ENCODE measurements at places on chromosomes 1 and 21. TPM values are rescaled to one million over a fixed set of nuclear protein-coding genes. Genes with fewer than 3 reads are reported as not detected.

- no peak overlapping the region for H3K27ac ChIP-seq
- peak; percentile 57 for DNase-seq
- no peaks in the 10 kb centered on the region for H3K36me3 ChIP-seq
- no peak overlapping the region for H3K4me3 ChIP-seq
- H3K4me1 ChIP-seq, result no peaks in the 10 kb centered on the region
These were observed 221.8 kb downstream of the NTNG1 start for GRCh38 chr1:107362468-107363140.

- H3K27me3 ChIP-seq, result peaks cover 6% of the 10 kb centered on the region
- DNase-seq, result no peak
- H3K4me1 ChIP-seq, result peaks cover 37% of the 10 kb centered on the region
These were observed 17.5 kb upstream of the COL18A1 start for GRCh38 chr21:45387506-45387905.

- no peak within 1 kb of the TSS for H3K4me3 ChIP-seq
- H3K27me3 ChIP-seq, result no peaks in the 10 kb centered on the region
These were observed at the start of gene S100A9 for GRCh38 chr1:153357853-153358690. Gene S100A9 (plus strand): TSS chr1:153357854. CDS start chr1:153358284, 430 bp downstream.

DOCK7 gene
- total RNA-seq, result 43.8 TPM

DNA sequence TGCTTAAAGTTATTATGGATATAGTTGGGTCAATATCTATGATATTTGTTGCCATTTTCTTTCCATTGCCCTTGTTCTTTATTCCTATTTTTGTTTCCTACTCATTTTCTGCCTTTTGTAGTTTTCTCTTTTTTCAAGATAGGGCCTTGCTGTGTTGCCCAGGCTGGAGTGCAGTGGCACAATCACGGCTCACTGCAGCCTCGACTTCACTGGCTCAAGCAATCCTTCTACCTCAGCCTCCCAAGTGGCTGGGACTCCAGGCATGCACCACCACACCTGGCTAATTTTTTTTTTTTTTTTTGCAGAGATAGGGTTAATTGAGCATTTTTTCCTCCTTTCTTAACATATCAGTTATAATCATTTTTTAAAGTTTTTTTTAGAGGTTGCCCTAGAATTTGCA is 92.7 kb downstream of the TOMM20 start:
- H3K27me3 ChIP-seq, result no peaks in the 10 kb centered on the region
- no peak overlapping the region for H3K4me3 ChIP-seq

CHRM3 gene
- total RNA-seq, result 2.5 TPM

GRCh38 chr1:205577874-205578658 is 53.7 kb downstream of the ELK4 start:
- H3K4me1 ChIP-seq, result peaks cover 9% of the 10 kb centered on the region
- H3K36me3 ChIP-seq, result no peaks in the 10 kb centered on the region
- peaks cover 28% of the 10 kb centered on the region for H3K27me3 ChIP-seq
- no peak overlapping the region for H3K4me3 ChIP-seq

DNA sequence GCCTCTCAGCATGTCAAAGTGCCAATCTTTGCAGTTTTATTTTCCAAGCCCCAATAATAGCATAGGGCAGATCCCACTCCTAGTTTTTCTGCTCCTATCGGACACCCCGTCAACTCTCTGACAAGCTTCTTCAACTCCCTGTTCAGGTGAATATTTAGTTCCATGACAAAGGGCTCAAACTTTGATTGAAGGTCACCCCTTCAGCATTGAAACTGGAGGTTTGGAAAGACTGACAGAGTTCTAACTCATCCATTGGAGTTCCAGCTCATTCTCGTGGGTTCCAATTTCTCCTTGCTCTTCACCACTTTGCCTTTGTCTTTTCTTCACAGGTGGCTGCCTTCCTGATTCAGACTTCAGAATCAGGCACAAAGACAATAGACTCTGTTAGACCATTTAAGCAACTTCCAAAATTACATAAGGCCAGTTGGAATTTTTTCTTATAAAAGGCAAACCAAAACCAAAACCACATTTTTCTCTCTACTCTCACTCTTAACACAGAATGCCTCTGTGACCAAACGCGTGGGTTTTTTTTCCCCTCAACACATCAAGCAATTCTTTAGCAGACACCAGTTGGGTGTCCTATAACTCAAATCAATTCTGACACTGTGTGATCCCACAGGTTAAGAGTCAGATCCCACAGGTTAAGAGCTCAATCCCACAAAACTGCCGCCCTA is 169.3 kb upstream of the USP25 start:
- H3K27ac ChIP-seq, result no peak overlapping the region
- H3K4me1 ChIP-seq, result no peaks in the 10 kb centered on the region
- DNase-seq, result no peak
- H3K4me3 ChIP-seq, result no peak overlapping the region
- no peaks in the 10 kb centered on the region for H3K36me3 ChIP-seq

GRCh38 chr1:22870201-22870871 is 102.3 kb downstream of the LACTBL1 start:
- H3K27me3 ChIP-seq, result peaks cover 2% of the 10 kb centered on the region
- no peak overlapping the region for H3K4me3 ChIP-seq
- peak; percentile 63 for DNase-seq

DNA sequence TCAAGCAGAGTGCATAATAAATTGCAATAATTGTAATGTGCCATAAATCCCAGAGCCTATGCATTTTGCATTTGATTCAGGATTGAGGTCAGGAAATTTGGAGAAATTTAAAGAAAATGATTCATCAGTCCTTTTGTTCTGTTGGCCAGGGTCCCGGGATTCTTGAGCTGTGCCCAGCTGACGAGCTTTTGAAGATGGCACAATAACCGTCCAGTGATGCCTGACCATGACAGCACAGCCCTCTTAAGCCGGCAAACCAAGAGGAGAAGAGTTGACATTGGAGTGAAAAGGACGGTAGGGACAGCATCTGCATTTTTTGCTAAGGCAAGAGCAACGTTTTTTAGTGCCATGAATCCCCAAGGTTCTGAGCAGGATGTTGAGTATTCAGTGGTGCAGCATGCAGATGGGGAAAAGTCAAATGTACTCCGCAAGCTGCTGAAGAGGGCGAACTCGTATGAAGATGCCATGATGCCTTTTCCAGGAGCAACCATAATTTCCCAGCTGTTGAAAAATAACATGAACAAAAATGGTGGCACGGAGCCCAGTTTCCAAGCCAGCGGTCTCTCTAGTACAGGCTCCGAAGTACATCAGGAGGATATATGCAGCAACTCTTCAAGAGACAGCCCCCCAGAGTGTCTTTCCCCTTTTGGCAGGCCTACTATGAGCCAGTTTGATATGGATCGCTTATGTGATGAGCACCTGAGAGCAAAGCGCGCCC is 8.7 kb downstream of the PROX1 start:
- H3K36me3 ChIP-seq, result peaks cover 8% of the 10 kb centered on the region
- H3K27ac ChIP-seq, result peak overlapping the region; percentile 95
- peak; percentile 91 for DNase-seq
- peaks cover 4% of the 10 kb centered on the region for H3K27me3 ChIP-seq

DNA sequence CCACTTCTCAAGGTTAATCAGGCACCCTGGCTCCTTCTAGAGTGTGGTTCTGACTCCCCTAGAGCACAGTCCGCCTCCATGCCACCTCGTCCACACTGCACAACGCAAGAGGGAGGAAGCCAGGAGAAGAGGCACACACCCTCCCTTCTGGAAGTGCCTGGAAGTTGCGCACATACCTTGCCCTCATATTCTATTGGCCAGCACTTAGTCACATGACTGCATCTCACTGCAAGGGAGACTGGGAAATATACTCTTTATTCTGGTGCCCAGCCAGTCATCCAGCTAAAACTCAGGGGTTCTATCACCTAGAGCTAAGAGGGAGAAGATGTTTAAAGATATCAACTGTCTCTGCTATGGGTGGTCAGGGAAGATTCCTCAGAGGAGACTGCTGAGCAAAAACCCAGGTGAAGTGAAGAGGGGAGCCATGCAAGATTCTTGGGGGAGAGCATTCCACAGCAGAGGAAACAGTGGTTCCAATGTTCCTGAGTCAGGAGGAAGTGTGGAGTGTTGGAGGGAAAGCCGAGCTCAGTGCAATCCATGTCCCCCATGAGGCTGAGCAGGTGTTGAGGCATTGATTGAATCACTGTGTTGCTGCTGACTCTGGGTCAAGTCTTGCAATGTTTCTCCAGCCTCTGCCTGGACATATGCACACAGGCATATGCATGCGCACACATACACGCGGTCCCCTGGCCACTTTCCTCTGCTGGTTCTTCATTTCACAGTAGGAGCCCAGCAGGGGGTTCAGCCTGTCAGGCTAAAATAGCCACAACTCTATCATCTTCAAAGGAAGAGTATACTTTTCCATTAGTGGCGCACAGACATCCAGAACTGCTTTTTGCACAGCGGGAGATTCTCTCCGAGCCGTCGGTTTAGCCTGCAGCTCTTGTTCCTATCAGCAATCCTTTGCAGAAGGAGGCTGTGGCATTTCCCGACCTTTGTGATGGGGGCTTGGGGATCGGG is 22.3 kb upstream of the KLHDC7A start:
- no peak overlapping the region for H3K4me3 ChIP-seq
- DNase-seq, result no peak
- no peak overlapping the region for H3K27ac ChIP-seq
- no peaks in the 10 kb centered on the region for H3K4me1 ChIP-seq

DNA sequence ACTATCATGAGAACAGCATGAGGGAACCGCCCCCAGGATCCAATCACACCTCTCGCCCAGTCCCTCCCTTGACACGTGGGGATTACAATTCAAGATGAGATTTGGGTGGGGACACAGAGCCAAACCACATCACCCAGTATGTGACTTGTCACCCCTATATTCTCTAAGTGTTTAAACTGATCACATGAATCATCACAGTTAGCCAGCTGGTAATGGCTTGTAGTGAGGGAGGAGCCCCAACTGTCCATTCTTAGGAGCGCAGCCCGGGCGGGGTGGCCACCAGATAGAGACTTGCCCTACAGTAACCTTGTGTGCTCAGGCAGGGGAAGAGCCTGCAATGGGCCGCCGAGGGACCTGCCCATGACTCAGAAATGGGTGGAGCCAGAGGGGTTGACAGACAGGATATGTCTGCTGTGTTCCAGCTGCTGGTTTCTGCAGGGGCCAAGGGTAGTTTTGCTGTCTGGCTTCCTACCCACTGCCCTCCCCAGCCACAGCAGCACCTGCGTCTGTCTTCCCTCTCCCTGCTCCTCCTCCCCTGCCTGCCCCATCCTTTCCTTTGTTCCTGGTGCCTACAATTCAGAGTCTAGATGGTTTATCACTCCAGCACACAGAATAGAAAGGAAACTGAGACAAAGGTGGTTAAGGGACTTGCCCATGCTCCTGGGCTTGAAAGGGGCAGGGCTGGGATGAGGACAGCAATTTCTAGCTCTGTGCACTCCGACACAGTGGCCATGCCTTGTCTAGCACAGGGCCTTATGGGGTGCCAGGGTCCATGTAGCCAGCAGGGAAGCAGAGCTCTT is 9.2 kb downstream of the ABCG1 start:
- H3K27ac ChIP-seq, result peak overlapping the region; percentile 47
- peaks cover 5% of the 10 kb centered on the region for H3K36me3 ChIP-seq
- no peak overlapping the region for H3K4me3 ChIP-seq
- peaks cover 4% of the 10 kb centered on the region for H3K27me3 ChIP-seq
- peak; percentile 85 for DNase-seq
- H3K4me1 ChIP-seq, result peaks cover 40% of the 10 kb centered on the region

DNA sequence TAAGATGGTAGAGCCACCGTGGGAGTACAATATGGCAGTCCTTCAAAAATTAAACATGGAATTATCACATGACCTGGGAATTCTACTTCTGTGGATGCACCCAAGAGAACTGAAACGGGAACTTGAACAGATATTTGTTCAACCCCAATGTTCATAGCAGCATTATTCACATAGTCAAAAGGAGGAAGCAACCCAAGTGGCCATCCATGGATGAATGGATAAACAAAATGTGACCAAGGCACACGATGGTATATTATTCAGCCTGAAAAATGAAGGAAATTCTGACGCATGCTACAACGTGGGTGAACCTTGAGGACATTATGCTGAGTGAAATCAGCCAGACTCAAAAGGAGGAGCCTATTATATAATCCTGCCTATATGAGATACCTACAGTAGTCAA is 22.8 kb upstream of the LAPTM5 start:
- no peak overlapping the region for H3K4me3 ChIP-seq
- peaks cover 34% of the 10 kb centered on the region for H3K4me1 ChIP-seq
- no peaks in the 10 kb centered on the region for H3K36me3 ChIP-seq
- H3K27ac ChIP-seq, result no peak overlapping the region

- no peaks in the 10 kb centered on the region for H3K36me3 ChIP-seq
- H3K4me1 ChIP-seq, result peaks cover 4% of the 10 kb centered on the region
- H3K27me3 ChIP-seq, result no peaks in the 10 kb centered on the region
- H3K27ac ChIP-seq, result peak overlapping the region; percentile 88
- peak overlapping the region; percentile 76 for H3K4me3 ChIP-seq
These were observed 539 bp downstream of the LAMC1 start for GRCh38 chr1:183023601-183024316.

GRCh38 chr1:36098650-36099365 is 10.1 kb downstream of the ADPRS start:
- peaks cover 24% of the 10 kb centered on the region for H3K36me3 ChIP-seq
- H3K27me3 ChIP-seq, result no peaks in the 10 kb centered on the region
- DNase-seq, result no peak
- H3K4me1 ChIP-seq, result peaks cover 11% of the 10 kb centered on the region

DNA sequence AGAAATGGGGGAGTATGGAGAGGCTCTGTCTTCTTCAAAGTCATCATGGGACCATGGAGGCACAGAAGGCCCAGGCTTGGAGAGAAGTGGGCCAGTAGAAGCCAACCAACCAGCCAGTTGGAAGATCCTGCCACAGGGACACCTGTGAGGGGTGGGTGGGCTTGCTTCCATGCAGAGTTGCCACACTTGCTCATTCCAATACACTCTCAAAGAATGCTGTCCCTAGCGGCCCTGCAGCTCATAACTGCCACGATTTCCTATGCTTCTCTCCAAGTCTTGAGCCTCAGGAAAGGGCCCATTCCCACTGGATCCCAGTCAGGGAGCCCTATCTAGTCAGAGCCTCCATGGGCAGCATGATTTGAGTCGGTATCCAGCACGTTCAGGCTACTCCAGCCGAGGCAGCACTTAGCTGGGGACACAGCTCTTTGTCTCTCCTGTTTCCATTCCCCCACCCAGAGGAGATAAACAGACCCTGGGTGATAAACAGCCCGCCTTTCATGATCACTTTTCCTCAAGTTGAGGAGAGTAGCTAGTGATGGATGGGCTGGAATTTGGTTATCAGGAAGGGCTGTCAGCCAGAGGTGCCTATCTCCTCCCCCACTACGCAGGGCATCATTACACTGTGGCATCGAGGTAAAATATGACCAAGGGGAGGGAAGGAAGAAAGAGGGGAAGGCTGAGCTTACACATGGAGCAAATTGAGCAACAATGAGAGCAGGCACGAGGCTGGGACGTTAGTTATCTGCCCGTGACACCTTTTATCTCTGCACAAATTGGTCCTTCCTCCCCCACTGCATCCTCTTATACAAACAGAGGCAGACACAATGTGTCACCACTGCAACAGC is 64.6 kb downstream of the ERI3 start:
- H3K36me3 ChIP-seq, result peaks cover 32% of the 10 kb centered on the region
- H3K4me1 ChIP-seq, result peaks cover 52% of the 10 kb centered on the region
- H3K27ac ChIP-seq, result no peak overlapping the region
- DNase-seq, result no peak

LCE1F gene
- not detected for total RNA-seq

GRCh38 chr1:184838504-184838951 is 83.9 kb upstream of the EDEM3 start:
- H3K4me3 ChIP-seq, result no peak overlapping the region
- peaks cover 23% of the 10 kb centered on the region for H3K4me1 ChIP-seq
- no peaks in the 10 kb centered on the region for H3K27me3 ChIP-seq
- peak overlapping the region; percentile 84 for H3K27ac ChIP-seq
- H3K36me3 ChIP-seq, result no peaks in the 10 kb centered on the region
- peak; percentile 99 for DNase-seq

CA6 gene
- total RNA-seq, result not detected

ST6GALNAC3 gene
- total RNA-seq, result 9.0 TPM

ATXN7L2 gene
- 8.5 TPM for total RNA-seq

RAB42 gene
- 8.7 TPM for total RNA-seq

- no peak overlapping the region for H3K4me3 ChIP-seq
- H3K36me3 ChIP-seq, result peaks cover 5% of the 10 kb centered on the region
- H3K4me1 ChIP-seq, result no peaks in the 10 kb centered on the region
- DNase-seq, result no peak
These were observed 46.2 kb downstream of the USP25 start for GRCh38 chr21:15775981-15776380.

Data from muscle of leg (tissue), 16 donors.